Epithelial cell of prostate (primary cell): ENCODE measurements at places on chromosomes 7 and 10.

- no peak for DNase-seq
Observed at GRCh38 chr7:25549271-25549921, 321.1 kb upstream of the NPVF start.

DNA sequence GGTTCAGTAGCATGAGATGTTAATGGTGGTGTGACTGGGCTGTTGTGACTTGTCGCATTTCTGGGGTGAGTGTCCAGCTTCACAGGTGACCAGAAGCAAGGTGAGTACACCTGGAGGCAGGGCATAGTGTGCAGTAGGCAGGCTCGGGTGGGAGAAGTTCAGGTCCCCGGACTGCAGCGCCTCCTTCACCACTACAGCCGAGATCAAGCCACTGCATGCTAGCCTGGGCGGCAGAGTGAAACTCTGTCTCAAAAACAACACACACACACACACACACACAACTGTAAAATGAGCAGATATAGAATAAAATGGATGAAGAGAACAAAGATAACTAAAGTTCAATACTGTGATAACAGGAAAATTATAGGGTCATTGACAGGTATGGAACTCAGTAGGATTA lies 11.1 kb upstream of the PARD3 start:
- DNase-seq: no peak

DNA sequence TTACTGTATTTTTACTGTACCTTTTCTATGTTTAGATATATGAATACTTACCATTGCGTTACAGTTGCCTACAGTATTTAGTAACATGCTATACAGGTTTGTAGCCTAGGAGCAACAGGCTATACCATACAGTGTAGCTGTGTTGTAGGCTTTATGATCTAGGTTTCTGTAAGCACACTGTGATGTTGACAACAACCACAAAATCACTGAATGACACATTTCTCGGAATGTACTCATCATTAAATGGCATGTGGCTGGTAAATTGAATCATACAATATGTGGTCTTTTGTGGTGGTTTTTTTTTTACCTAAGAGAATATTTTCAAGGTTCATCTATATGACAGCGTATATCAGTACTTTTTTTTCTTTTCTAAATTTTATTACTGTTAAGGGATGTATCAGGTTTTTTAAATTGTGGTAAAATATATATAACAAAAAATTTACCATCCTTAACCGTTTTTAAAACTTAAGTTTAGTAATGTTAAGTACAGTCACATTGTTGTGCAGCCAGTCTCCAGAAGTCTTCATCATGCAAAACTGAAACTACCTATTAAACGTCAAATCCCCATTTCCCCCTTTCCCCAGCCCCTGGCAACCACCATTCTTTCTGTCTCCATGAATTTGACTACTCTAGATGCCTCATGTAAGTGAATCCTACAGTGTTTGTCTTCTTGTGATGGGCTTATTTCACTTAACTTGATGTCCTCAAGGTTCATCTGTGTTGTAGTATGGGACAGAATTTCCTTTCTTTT lies 21.5 kb downstream of the BTAF1 start:
- DNase-seq: no peak

GRCh38 chr10:8061274-8062211 lies 7.1 kb downstream of the GATA3 start:
- no peak for DNase-seq

DNA sequence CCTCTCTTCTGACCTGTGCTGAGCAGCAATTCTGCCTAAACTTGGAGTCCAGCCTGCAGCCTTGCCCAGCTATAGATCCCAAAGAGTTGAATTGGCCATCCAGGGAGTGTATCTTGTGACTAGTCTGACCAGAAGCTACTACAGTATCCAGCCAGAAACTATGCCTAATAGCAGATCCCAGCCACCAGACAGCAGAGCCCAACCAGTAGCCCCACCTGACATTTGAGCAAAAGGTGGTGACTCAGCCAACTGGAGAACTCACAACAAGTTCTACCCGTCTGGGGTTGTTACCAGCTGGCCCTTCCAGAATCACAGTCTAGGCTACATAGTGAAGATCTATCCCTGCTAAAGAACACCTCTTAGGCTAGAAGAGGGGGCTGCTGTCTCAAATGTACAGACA lies 315.0 kb downstream of the CRPPA start:
- no peak for DNase-seq

DNA sequence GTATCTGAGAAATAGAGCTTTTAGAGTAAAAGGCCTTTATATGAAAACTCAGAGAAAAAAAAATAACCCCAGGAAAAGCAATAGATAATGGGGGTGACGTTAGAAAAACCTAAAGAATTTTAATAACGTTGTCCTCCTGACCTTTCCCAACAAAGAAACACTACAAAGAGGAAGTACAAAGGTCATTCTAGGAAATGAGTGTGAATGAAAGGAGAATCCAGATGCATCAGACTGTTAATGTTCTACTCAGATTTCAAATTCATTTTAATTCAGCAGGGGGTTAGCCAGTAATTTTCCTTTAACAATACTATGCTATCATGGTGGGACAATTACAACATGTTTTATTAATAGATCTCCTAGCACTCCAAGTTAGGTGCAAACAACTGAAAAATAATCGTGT lies 73.8 kb upstream of the CDK1 start:
- DNase-seq: no peak

DNA sequence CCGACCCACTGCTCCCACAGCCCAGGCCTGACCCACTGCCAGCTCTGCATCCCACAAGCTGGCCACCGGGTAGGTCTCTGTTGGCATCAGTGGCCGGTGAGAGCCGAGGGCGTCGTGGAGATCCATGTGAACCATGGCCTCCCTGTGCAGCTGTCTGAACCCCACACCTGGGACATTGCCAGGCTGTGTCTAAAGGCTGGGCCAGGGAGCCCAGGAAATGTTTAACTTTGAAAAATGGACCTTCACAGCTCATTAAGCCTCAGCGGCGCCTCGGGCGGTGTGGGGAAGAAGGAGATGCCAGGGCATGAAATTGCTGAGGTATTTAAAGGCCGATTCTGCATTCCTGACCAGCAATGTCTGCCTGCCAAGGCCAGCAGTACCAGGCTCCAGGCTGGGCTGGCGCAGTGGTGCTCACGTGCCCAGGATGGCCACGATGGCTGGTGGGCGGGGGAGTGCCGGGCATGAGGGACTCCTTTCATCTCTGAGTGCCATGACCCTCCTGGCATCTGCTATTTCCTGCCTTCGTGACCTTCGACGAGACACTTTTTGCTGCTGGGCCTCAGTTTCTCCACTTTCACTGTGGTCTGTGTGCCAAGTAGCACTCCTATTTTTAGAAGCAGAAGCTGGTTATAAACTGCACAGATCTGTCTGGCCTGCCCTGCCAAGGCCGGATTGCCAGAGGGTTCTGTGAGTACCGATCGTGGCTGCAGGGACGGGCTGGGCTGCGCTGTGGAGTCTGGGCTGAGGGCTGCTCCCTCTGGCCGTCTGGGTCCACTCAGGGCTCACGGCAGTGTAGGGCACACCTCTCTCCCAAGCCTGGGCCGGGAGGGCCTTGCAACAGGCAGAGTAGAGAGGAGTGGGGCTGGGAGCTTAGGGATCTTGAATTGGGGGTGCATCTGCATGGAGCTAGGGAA lies 21.8 kb downstream of the ELFN1 start:
- peak; percentile 2 for DNase-seq
